Activated CD4-positive, alpha-beta T cell treated with anti-CD3 and anti-CD28 coated beads, Interleukin-2, amount 10 ng/mL, durations not matched to agents 7 days and 5 days (primary cell): ENCODE measurements at places on chromosomes 1 and 21.

DNA sequence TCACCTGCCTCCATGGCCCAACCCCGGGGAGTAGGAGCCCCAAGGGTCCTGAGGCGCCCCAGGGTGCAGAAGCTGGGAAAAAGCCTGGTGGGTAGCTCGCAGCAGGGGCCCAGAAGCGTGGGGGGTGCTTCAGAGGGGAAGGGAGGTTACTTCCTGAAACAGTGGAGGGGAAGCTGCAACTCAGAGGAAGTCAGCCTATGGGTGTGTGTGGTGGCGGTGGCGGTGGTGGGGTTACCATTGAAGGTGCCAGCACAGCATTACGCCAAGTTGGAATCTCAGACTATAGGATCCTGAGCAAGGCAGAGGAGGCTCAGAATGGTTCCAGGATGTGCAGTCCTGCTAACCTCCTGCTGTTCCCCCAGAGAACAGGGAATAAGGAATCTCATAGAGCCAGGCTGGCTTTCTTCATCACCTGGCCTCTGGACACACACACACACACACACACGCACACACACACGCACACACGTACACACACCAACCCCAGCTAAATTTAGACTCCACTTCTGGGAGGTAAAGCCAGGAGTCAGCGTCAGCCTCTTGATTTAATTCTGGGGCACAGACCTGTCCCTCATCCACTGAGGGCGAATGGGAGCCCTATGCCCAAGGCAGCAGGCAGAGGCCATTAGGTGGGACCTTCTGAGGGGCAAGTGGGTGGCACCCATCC, 1.3 kb downstream of the DENND4B start:
- peak; percentile 89 for DNase-seq

DNA sequence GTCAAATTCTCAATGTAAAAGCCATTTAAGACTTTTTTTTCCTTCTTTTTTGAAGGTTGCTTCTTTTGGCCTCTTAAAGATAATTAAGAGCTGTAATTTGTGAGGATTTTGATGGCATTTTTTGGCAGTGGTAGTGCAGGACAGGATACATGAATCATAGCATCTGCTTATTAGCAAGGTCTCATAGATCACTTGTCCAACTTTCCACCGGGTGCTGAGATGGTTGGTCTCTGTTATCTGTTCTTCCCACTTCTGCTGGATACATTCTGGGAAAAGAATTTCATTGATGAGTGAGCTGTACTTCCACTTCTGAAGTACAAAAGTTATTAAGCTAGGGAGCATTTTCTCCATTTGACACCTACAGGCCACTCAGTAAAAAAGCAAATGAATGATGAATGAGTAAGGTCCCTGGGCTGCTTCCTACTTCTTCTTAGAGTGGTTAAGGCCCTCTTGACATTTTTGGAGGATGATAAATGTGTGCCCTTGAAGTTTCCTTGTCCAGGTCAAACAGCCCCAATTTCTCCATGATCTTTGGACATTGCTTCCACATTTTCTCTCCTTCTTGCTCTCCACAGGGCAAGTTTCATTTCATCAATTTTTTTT, 100.6 kb downstream of the ROR1 start:
- no peak for DNase-seq

- no peak for DNase-seq
Observed at GRCh38 chr1:198024782-198025181, 107.6 kb downstream of the LHX9 start.

DNA sequence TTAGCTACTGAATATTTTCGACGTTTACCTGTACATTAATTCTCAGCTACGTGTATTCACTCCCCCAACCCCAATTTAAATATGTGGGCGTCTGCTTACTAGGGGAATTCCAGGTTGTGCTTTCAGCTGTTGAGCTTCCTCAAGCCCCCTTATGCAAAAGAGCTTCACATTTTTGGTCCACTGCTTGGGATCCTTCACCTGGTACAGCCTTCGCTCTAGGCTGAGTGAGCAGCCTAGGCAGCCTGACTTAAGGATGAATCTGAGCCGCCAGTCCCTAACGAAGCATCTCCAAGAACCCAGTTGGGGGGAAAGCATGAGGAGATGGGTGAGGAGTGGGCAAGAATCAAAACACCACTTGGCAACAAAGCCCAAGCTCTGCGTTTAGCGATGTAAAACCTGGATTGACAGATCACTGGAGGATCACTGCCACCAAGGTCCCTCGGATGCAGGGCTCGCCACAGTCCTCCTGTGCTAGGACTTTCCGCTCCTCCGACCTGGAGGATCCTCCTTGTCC, 674 bp downstream of the BCL10 start:
- peak; percentile 15 for DNase-seq

GRCh38 chr1:56442290-56442877, 137.0 kb downstream of the PLPP3 start:
- no peak for DNase-seq
